ENCODE measurements at places on chromosomes 5 and 9.

GRCh38 chr5:123421773-123422172 lies 1.4 kb downstream of the CEP120 start:
- DNase-seq: no peak

GRCh38 chr5:89232139-89232603 lies 349.2 kb upstream of the MEF2C start:
- DNase-seq: no peak

DNA sequence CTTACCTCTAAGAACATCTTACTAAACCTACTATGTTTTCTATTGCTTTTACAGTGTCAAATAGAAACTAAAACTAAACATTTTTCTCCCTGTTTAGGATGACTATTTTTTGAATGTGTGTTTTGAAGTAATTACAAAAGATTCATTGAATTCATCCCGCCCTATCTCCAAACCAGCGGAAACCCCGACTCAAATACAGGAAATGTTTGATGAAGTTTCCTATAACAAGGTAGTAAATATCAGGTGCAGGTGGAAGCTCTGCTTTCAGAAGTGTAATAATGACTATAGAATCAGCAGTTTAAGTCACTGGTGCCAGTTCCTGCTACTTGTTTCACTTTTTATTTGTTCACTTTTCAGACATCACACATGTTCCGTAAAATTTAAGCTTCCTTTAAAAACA lies 20.0 kb downstream of the ERAP2 start:
- peak; percentile 66 for DNase-seq

GRCh38 chr5:175797521-175798038 lies 73.8 kb upstream of the CPLX2 start:
- DNase-seq: no peak

- no peak for DNase-seq
These were observed 441.1 kb downstream of the EBF1 start for GRCh38 chr5:158658446-158659230.

DNA sequence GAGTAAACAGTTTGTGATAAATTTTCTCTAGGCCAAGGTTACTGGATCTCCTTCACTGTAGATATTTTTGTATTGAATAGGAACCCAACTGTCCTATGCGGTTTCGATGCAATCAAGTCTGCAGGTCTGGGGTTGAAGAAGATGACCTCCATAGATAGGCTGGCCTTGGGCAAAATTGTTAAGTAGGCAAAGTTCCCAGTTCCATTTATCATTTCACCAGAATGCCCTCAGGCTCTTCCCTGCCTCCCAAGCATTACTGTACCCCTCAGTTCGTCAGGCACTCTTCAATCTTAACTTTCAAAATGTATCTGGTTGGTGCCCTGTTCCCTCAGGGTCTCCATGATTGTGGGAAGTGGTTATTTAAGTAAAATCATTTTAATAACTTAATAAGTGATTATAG lies 1802.9 kb upstream of the WWC1 start:
- no peak for DNase-seq

DNA sequence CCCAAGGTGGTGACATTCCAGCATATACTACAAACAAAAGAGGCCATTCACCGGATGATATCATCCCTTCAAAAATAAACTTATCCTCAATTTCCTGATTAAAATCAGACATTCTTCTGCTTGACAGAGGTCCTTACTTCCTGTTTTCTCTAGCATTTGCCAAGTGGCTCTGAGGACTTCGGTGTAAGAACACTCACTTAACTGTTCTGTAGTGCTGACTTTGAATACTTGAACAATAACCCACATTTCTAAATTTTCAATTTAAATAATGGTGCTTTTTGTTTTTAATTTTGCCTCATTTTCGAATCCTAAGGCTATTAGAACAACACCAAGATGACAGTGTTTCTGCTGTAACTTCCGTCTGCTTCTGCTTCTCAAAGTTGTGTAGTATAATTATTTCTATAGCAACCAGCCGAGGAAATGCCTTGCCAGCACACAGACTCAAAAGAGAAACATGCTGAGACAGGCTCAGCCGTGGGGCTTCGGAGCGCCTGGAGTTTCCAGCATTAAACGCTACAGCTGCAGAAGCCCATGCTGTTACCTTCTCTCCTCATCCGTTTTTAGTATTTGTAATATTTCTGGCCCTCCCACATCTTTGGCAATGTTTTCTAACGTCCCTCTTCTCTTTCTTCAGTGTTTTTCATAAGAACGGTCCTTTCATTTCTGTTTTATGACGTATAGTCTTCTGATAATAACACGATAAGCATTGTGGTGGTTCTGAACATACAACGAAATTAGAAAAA lies 19.5 kb upstream of the ANXA1 start:
- DNase-seq: peak; percentile 88

- no peak for DNase-seq
These were observed 295.9 kb downstream of the PRELID2 start for GRCh38 chr5:145539201-145539600.

GRCh38 chr5:153147891-153148623 lies 342.4 kb upstream of the GRIA1 start:
- DNase-seq: no peak

GRCh38 chr9:113540466-113540865 lies 76.9 kb downstream of the RGS3 start:
- DNase-seq: no peak

DNA sequence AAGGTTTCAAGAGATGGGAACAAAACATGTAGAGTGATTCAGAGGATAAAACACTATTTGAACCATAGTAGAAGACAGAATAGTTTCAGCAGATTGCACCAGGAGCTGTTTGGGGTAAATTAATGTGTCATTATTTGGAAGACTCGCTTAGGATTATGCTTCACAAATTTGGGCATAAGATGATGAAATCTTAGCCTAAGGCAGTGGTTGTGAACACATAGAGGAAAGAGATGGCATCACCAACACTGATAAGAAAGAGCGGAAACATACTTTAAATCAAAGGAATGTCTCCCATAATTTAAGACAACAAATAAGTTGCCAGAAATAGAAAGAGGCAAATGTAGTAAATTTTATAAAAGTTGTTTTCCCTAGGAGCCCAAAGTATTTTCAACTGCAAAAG lies 66.1 kb upstream of the TBCA start:
- no peak for DNase-seq
